ENCODE measurements at places on chromosomes 16 and 17. TPM values are rescaled to one million over a fixed set of nuclear protein-coding genes. Genes with fewer than 3 reads are reported as not detected.

DNA sequence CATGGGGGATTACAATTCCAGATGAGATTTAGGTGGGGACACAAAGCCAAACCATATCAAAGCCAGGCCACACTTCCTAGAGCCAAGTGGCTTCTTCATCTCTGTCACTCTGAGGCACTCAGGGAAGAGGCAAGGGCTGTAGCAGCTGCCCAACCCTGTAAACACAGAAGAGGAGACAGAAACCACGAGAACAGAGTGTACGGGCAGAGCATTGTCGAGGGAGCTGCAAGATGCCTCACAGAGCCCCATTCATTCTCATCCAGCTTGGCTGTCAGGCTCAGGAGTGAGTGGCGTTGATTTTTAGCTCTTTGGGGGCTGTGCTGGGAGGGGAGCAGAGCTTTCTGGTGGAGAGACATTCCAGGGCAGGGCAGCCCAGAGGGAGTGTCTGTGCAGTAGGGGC is 117.2 kb upstream of the SALL1 start:
- no peaks in the 10 kb centered on the region for H3K4me1 ChIP-seq
- no peak overlapping the region for H3K4me3 ChIP-seq
- no peak overlapping the region for H3K27ac ChIP-seq
- H3K27me3 ChIP-seq: no peaks in the 10 kb centered on the region

DNA sequence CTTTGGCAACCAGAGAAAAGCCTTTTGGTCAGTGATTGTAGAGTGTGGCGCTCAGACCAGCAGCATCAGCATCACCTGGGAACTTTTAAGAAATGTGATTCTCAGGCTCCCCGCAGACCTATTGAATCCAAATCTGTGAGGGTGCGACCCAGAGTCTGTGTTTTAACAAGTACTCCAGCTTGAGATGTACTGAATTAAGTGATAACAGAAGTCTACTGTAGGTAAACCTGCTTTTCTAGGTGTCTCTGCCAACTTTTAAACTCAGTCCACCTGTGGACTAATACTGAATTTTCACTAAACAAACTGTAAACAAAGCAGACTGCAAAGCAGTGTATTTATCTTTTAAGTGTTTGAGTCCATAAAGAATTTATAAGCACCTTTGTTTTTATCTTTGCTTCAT is 43.6 kb downstream of the NUP93 start:
- peaks cover 32% of the 10 kb centered on the region for H3K4me1 ChIP-seq
- DNase-seq: no peak
- H3K36me3 ChIP-seq: no peaks in the 10 kb centered on the region

- no peak overlapping the region for H3K4me3 ChIP-seq
- DNase-seq: peak; percentile 68
- H3K27ac ChIP-seq: no peak overlapping the region
- H3K36me3 ChIP-seq: no peaks in the 10 kb centered on the region
Measured at GRCh38 chr16:50282010-50282538, 15.7 kb downstream of the ADCY7 start.

- peaks cover 8% of the 10 kb centered on the region for H3K27me3 ChIP-seq
- H3K36me3 ChIP-seq: no peaks in the 10 kb centered on the region
- no peak overlapping the region for H3K4me3 ChIP-seq
- no peaks in the 10 kb centered on the region for H3K4me1 ChIP-seq
Measured at GRCh38 chr17:37766971-37767370, 22.1 kb upstream of the HNF1B start.

DNA sequence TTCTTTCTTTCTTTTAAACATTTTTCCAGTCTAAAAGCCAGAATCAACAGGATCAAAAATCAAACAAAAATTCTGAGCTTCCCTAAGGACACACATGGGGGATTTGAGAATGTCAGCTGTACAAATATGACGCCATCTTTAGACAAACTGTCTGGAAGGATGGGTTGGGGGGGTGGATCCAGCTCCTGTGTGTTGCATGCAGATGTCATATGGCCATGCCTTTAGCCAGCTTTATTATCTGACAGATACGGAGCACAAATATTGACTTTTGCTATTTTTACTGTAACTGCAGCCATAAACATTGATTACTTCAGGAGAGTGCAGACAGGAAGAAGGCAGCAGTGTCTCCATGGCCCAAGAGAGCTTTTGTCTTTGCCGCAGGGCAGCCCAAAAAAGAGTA is 279.4 kb upstream of the ELAC2 start:
- H3K4me1 ChIP-seq: no peaks in the 10 kb centered on the region
- H3K4me3 ChIP-seq: no peak overlapping the region
- no peak for DNase-seq
- H3K27ac ChIP-seq: no peak overlapping the region

DNA sequence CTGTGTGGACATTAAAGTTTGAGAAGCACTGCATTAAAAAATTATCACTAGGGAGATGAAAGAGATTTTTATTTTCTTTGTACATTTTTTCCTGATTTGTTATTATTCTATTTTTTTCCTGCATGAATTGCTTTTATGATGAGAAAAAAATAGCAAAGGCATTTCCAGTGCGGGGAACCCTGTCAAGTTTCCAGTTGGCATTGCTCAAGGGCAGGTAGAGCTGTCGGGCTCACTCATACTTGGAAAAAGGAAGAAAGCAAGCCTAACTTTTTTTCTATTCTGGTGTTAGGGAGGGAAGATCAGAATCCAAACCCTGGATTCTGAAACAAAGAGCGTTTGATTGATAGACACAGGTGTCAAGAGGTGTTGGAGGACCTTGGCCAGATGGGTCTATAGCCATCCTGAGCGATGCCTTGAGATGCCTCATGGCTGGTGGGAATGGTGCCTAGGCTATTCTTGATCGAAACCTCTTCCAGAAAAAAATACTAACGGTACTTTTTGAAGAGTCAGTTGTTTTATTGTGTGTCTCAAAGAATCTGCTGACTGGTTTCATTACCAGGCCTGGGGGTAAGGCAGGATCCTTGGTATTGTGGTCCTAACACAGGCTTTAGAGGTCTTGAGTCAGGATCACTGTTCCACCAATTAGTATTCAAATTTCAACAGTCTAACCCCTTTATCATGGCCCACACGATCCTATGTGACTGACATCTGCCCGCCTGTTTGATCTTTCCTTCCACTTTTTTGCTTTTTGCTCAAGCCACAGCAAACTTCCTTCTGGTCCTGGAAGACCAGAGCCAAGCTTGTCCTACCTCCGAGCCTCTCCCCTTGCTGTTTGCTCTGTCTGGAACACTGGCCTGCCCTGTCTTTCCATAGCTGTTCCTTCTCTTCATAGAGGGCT is 20.1 kb downstream of the SNX29 start:
- H3K36me3 ChIP-seq: no peaks in the 10 kb centered on the region
- H3K27ac ChIP-seq: no peak overlapping the region
- H3K4me1 ChIP-seq: peaks cover 10% of the 10 kb centered on the region
- DNase-seq: peak; percentile 71
- no peaks in the 10 kb centered on the region for H3K27me3 ChIP-seq

- H3K27me3 ChIP-seq: no peaks in the 10 kb centered on the region
- no peak overlapping the region for H3K27ac ChIP-seq
- H3K4me1 ChIP-seq: no peaks in the 10 kb centered on the region
- DNase-seq: no peak
- H3K4me3 ChIP-seq: no peak overlapping the region
Measured at GRCh38 chr17:32910769-32911168, 17.2 kb upstream of the TMEM98 start.

- H3K27ac ChIP-seq: no peak overlapping the region
- DNase-seq: no peak
- H3K4me1 ChIP-seq: no peaks in the 10 kb centered on the region
- peaks cover 7% of the 10 kb centered on the region for H3K27me3 ChIP-seq
Measured at GRCh38 chr17:36773039-36773438, 164.2 kb upstream of the LHX1 start.

DNA sequence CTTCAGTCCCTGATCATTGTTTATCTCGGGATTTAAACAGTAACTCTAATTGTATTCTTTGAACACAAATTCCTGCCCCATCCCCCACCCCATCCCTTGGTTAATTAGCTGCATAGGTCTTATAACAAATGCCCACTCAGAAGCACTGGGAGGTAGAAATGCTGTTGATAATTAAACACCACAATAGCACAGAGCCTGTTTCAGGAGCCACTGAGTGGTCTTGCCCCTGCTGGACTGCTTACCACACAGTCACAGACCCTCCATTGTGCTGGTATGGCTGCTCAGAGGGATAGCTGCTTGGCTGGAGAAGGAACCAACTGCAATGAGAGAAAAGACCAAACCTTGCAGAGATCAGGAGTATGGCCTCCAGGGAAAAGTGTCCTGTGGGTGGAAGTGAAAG is 214.1 kb downstream of the ANKFN1 start:
- H3K27me3 ChIP-seq: no peaks in the 10 kb centered on the region
- no peak for DNase-seq
- H3K27ac ChIP-seq: no peak overlapping the region
- no peaks in the 10 kb centered on the region for H3K36me3 ChIP-seq
- H3K4me3 ChIP-seq: no peak overlapping the region

GRCh38 chr17:51499897-51500296 is 239.6 kb downstream of the UTP18 start:
- no peak for DNase-seq
- H3K4me1 ChIP-seq: no peaks in the 10 kb centered on the region
- H3K27me3 ChIP-seq: no peaks in the 10 kb centered on the region
- H3K4me3 ChIP-seq: no peak overlapping the region

- H3K36me3 ChIP-seq: peaks cover 4% of the 10 kb centered on the region
- no peaks in the 10 kb centered on the region for H3K27me3 ChIP-seq
- DNase-seq: no peak
- no peak overlapping the region for H3K27ac ChIP-seq
- peaks cover 15% of the 10 kb centered on the region for H3K4me1 ChIP-seq
Measured at GRCh38 chr17:75839942-75840798, 4.0 kb downstream of the UNC13D start.

DNA sequence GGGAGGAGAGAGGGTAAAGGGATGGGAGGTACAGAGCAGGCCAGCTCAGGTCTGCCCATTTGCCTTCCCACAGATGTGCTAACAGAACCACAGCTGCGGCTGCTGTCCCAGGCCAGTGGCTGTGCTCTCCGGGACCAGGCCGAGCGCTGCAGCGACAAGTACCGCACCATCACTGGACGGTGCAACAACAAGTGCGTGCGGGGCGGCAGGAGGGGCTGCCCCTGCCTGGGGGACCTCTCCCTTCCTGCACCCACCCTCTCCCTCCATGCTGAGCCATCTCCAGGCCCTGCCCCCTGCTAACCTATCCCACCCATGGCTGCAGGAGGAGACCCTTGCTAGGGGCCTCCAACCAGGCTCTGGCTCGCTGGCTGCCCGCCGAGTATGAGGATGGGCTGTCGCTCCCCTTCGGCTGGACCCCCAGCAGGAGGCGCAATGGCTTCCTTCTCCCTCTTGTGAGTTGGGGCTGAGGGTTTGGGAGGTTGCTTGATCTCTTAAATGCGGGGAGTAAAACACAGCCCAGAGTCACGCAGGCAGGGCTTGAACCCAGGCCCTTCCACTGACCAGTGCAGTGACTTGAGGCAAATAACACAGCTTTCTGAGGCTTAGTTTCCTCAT is 1.2 kb downstream of the EPX start:
- no peak for DNase-seq
- peaks cover 9% of the 10 kb centered on the region for H3K27me3 ChIP-seq
- no peaks in the 10 kb centered on the region for H3K4me1 ChIP-seq

GRCh38 chr16:54673313-54673712 is 257.4 kb upstream of the IRX5 start:
- H3K4me3 ChIP-seq: no peak overlapping the region
- no peaks in the 10 kb centered on the region for H3K27me3 ChIP-seq

DNA sequence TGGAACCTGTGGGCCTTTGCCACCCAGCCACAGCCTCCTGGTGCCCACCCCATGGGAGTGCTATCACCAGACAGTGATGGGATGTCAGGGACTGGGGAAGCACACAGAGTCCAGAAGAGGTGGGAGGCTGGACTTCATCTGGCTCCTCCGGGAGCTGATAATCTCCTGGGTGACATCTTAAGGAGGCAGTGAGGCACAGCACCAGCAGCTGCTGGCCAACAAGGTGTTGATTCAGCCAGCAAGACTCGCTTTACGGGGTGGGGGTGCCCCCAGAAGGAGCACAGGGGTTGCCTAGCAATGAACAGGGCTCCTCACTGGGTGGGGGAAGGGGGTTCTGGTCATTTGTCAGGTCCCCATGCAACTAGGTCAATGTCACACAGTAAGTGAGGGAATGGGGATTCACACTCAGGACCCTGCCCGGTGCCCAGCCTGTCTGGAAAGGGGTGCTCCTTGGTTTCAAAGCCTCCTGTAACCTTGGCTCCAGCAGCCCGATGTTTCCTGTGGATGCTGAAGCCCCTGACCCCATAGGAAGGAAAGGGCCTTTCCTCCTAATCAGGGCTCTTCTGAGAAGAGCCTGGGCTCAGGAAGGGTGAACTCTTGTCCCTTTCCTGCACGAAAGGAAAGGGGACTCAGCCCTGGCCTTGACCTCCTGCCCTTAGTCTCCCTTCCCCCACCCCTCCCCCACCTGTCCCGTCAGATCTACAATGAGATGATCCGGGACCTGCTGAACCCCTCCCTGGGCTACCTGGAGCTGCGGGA is 17.7 kb downstream of the KIF19 start:
- no peaks in the 10 kb centered on the region for H3K27me3 ChIP-seq
- no peak for DNase-seq
- no peaks in the 10 kb centered on the region for H3K36me3 ChIP-seq

DNA sequence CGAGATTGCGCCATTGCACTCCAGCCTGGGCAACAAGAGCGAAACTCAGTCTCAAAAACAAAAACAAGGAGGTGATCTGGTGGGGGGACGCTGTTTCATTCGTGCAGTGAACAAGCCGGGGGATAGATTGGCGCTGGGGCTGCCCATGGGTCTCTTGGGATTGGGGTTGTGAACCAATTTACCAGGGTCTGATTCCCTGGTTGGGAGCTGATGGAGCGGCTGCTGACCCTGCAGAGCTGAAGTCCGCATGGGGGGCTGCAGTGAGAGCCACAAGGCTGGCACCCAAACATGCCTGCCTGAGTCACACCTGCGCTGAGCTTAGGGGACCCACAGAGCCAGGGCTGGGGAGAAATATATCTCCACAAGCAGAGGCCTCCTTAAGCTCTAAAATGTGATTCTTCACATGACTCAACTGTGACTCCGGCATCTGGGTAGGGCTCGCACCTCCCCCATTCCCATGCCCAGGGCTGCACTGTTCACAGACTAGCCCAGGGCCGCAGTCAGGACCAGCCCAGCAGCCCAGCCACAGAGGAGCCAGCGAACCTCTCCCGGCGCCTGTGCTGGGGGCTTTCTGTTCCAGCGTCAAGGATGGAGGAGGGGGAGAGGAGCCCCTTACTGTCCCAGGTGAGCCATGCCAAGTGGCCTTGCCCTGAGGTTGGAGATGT is 5.0 kb downstream of the TSPAN10 start:
- H3K4me3 ChIP-seq: no peak overlapping the region
- no peaks in the 10 kb centered on the region for H3K36me3 ChIP-seq
- DNase-seq: no peak

GRCh38 chr17:39264119-39264518 is 38.4 kb upstream of the STAC2 start:
- H3K27ac ChIP-seq: no peak overlapping the region
- no peaks in the 10 kb centered on the region for H3K27me3 ChIP-seq
- H3K4me3 ChIP-seq: no peak overlapping the region
- peak; percentile 63 for DNase-seq
- H3K36me3 ChIP-seq: no peaks in the 10 kb centered on the region
- H3K4me1 ChIP-seq: no peaks in the 10 kb centered on the region

GRCh38 chr17:6261466-6261865 is 173.5 kb downstream of the AIPL1 start:
- no peaks in the 10 kb centered on the region for H3K4me1 ChIP-seq
- no peak overlapping the region for H3K27ac ChIP-seq

The HYDIN gene
- total RNA-seq: 1.6 TPM

The UBE2G1 gene
- 55.0 TPM for total RNA-seq

The NPIPB6 gene
- total RNA-seq: 0.28 TPM

The KRTAP2-2 gene
- total RNA-seq: not detected

The SPHK1 gene
- total RNA-seq: 12.7 TPM

The ATP1B2 gene
- 5.5 TPM for total RNA-seq

The ALG1 gene
- 207 TPM for total RNA-seq

The LUC7L gene
- 89.6 TPM for total RNA-seq

The CCL15 gene
- total RNA-seq: 0.28 TPM

The SRCIN1 gene
- total RNA-seq: 0.68 TPM

The DNAI2 gene
- not detected for total RNA-seq

The WFDC1 gene
- total RNA-seq: 74.0 TPM

Measured in adrenal gland (tissue), 19 donors.